M059J (cell line): ENCODE measurements at places on chromosomes 1 and 21. TPM values are rescaled to one million over a fixed set of nuclear protein-coding genes. Genes with fewer than 3 reads are reported as not detected.

- no peak for DNase-seq
Observed at GRCh38 chr1:39269349-39269748, 64.9 kb downstream of the MACF1 start.

Gene HMGN2
- 1,156 and 1,189 TPM in 2 replicates for total RNA-seq

GRCh38 chr1:22223176-22223575 is 80.3 kb upstream of the WNT4 start:
- no peak for DNase-seq

DNA sequence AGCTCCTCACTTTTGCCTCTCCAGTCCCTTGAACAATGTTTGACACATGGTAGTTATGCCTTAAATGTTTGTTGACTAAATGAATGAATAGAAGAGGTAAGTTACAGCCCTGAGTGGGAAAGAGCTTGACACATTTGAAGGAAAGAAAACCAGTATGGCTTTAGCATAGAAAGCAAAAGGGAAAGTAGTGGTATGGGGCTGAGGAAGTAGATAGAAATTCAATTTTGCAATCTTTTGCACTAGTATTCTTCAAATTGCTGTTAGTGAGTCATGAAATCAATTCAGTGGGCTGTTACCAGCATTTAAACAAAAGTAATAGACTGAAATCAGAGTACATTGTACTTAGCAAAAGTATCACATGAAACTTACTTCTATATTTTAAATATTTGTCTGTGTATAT is 21.1 kb downstream of the PLA2G4A start:
- no peak for DNase-seq

- no peak for DNase-seq
Observed at GRCh38 chr1:222631611-222632208, 13.8 kb downstream of the MIA3 start.
